Activated CD4-positive, alpha-beta T cell treated with anti-CD3 and anti-CD28 coated beads, Interleukin-2, amount 50 U/mL, for 1 hour (primary cell): ENCODE measurements at places on chromosomes 16 and 17.

- DNase-seq = no peak
Observed at GRCh38 chr17:59425085-59425931, 93.9 kb downstream of the YPEL2 start.

- DNase-seq = no peak
Observed at GRCh38 chr16:67632415-67633172, 12.3 kb upstream of the CARMIL2 start.

DNA sequence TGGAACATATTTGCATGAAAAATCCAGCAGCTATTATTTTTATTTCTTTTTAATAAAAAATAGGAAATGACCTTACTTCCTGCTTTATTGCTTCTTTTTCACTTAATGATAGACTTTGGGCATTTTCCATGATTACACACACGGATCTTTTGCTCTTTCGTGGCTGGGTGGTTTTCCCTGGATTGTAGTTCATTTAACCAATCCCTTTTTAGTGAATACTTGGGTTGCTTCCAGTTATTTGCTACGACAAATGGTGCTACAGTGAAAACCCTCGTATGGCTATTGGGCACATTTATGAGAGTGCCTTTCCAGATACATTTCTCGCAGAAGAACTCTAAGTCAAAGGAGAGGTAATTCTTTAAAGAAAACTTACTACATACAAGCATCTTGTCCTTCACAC is 38.6 kb downstream of the FOXL1 start:
- DNase-seq = no peak

GRCh38 chr17:54259476-54259875 is 436.7 kb downstream of the KIF2B start:
- no peak for DNase-seq

GRCh38 chr16:47025641-47026040 is 52.2 kb upstream of the DNAJA2 start:
- DNase-seq = no peak

GRCh38 chr17:62100055-62100454 is 35.0 kb upstream of the MED13 start:
- no peak for DNase-seq

- DNase-seq = no peak
Observed at GRCh38 chr16:76535-77272, 1.3 kb upstream of the MPG start.

- peak; percentile 66 for DNase-seq
Observed at GRCh38 chr16:75097941-75098901, 18.4 kb downstream of the LDHD start.

- no peak for DNase-seq
Observed at GRCh38 chr16:50940275-50940854, 198.5 kb downstream of the CYLD start.
